ENCODE measurements at places on chromosomes 1 and 21. TPM values are rescaled to one million over a fixed set of nuclear protein-coding genes. Genes with fewer than 3 reads are reported as not detected.

DNA sequence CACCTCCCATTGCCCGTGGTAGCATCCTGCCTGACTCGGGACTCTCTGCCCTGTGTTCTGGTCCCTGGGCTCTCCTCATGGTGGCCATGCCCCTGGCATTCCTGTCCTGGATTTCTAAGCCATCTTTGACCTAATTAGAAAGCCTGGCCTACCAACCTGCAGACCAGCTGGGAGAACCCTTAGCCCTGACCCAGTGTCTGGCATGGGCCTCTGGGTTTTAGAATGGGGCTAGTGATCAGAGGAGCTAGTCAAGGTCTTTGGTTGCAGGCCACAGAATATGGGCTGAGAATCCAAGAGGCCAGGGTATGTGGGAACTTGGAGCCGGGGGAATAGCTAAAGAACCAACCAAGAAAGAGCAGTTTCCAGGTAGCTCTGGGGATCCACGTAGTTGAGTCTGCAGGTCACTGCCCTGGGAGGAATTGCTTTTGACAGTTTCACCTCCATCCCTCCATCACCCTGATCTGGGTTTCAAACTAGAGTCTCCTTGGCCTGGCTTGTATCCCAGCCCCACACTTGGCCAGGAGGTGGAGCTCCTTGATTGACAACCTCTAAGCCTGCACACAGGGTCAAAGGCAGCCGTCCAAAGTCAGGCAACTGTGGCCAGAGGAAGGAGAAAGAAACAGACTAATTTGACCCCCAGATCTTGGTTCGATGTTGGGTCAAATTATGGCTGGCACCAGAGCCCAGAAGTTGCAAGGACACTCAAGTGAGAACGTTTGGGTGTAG, 54.7 kb upstream of the ABCG1 start:
- no peak for DNase-seq

KCNQ4 gene
- 2.0 TPM for polyA plus RNA-seq

DNA sequence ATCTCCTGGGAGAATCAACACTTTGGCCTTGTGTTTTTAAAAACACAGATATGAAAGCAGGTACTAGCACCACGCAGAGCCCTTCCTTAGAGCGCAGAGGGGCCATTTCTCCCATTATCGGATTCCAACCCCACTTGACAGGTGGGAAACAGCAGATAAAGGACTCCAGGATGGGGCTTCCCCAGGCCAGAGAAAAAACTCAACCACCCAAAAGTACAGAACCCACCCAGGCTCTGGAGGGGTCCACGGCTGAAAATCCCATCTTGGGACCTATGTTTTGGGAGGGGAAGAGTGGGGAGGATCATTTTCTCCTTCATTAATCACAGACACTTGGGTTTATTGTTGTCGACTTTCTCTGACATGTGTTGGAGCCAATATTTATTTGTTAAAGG, 27.1 kb upstream of the COL18A1 start:
- no peak for DNase-seq

- no peak for DNase-seq
Measured at GRCh38 chr1:17765444-17766411, 10.6 kb downstream of the ACTL8 start.

DNA sequence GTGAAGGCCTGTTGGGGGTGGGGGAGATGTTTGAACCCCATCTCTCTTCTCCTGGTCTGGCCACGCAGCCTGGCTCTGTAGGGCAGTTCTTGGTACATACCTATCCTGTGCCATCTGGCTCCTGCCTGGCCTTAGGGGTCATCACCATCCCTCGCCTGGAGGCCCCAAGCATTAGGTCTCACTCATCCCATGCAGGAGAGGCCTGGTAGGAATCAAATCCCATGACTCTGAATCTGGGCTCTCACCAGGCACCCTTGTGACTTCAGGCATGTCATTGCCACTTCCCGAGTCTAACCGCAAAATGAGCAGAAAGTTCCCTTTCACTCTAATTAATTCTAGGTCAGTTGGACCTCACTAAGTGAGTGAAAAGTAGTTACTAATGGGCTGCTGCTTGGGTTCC, 37.2 kb downstream of the ETNK2 start:
- DNase-seq: no peak

NGF gene
- polyA plus RNA-seq: 1.8 TPM

IL10 gene
- polyA plus RNA-seq: 0.42 TPM

- DNase-seq: no peak
Measured at GRCh38 chr21:38798481-38798882, 7.2 kb upstream of the ETS2 start.

GRCh38 chr1:87437663-87438295, 109.1 kb downstream of the LMO4 start:
- no peak for DNase-seq

GRCh38 chr1:9319789-9320519, 27.3 kb downstream of the SPSB1 start:
- DNase-seq: no peak

Data from left kidney (tissue), 8 donors.